ENCODE measurements at places on chromosomes 5 and 9. TPM values are rescaled to one million over a fixed set of nuclear protein-coding genes. Genes with fewer than 3 reads are reported as not detected.

DNA sequence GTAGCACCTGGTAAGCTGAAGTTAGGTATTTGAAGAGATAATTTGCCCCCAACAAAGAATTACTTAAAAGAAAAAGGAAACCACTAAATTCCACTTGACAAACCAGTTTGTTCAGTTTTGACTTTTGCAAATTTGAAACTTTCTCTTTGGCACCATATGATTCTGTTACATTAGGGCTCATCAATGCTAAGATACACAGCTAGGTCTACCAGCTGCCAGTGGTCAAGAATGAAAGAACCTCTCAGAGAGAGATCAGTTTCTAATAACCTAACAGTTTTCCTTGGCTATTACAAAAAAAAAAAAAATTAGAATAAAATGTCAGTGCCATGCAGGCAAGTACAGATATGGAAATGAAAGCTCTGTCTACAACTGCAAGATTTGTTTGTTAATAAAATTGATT is 92.3 kb downstream of the CAAP1 start:
- no peak for DNase-seq

DNA sequence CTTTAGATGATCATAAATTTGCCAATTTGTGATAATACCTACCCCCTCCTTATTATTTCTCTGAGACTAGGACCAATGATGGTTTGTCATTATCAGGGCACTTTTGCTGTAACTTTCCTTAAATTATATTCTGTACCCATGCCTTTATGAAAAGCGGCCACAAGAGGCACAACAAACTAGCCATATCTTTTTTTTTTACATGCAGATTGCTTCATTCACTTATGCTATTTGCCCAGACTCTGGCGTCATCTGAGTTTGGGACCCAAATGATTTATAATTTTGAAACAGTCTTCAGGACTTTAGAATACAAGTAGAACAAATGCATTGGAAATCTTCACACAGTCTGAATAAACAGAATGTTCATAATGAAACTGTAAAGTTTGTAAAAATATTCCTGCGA is 408.1 kb downstream of the MAT2B start:
- no peak for DNase-seq

GRCh38 chr9:105554042-105554441 is 3.9 kb upstream of the FKTN start:
- DNase-seq, result no peak

- DNase-seq, result no peak
These were observed 69.0 kb downstream of the HCN1 start for GRCh38 chr5:45627076-45627656.

GRCh38 chr5:116959843-116960242 is 385.2 kb upstream of the SEMA6A start:
- DNase-seq, result no peak

DNA sequence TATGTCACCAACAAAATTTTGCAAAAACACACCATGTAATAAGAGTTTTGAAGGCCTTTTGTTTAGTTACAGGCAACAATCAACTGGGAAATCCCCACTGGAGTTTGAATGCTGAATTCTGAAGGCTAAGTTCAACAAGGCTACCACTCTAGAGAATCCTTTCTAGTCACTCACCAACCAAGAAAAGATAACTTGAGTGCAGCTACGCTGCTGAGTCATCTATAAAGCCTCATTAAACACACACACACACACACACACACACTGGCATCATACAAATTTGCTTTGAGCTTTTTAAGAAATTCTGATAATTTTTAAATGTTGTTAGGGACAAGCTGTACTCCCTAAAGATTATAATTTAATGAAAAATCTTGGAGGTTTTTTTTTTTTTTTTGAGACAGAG is 219.6 kb downstream of the DENND1A start:
- no peak for DNase-seq

DNA sequence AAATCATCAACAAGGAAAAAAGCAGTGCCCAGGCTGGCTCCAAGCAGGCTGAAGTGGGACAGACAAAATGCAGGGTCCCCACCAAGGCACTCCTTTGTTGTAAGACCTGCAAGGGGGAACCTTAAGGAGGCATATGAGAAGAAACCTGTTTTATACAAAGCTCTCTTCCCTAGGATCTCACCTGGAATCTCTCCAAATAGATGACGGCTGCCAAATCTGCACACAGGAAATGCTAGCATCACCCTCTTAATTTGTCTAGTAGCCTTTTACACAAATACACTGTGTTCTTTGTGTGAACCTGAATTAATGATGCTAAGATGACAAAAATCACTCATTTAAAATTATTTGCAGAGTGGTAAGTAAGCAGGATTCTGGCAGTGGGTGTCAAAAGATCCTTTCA is 280.2 kb downstream of the SPOCK1 start:
- no peak for DNase-seq

The SLC35A4 gene
- total RNA-seq, result 2.0 TPM

The PRLR gene
- total RNA-seq, result 1.2 TPM

The C9orf72 gene
- total RNA-seq, result 53.0 TPM

The IL17B gene
- total RNA-seq, result not detected

The PPWD1 gene
- total RNA-seq, result 43.6 TPM

The F2R gene
- 22.8 TPM for total RNA-seq

Measured in frontal cortex (tissue), 4 donors.